Tibial artery (tissue), 4 donors: ENCODE measurements at places on chromosomes 16 and 17.

DNA sequence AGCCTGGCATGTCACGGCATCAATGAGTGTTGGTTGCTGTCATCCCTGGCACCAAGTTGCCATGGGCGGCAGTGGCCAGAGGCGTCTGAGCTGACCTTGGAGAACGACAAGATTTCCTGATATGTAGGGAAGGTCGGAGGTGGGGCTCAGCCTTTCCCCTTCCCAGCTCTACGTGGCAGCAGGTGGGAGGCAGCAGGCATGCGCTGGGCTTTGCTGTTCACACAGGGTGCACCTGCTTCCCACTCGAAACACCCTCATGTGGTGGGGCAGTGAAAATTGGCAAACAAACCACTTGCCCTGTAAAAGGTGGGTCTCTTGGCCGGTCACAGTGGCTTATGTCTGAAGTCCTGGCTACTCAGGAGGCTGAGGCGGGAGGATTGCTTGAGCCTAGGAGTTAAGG, 12.3 kb upstream of the TFAP4 start:
- DNase-seq, result no peak

DNA sequence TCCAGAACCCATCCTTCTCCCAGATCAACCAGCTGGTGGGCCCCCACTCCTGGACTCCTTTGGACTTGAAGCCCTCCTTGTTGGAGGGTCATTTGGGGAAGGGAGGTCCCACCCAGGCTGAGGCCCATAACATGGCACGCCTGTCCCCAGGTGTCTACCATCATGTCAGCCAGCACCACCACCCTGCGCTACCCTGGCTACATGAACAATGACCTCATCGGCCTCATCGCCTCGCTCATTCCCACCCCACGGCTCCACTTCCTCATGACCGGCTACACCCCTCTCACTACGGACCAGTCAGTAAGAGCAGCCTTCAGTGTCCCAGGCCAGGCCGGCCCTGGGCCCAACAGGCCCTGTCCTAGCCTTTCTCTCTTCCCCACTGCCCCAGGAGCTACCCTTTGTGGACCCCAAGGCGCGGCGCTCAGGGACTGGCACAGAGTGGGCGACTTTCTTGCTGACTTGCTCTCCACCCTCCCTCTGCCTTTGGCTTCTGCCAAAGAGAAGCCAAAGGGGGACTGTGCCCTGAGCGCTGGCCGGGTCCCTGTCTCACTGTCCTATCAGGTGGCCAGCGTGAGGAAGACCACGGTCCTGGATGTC, 4.3 kb downstream of the TUBG1 start:
- no peak for DNase-seq

- DNase-seq, result no peak
Measured at GRCh38 chr17:51947160-51947735, 211.3 kb downstream of the CA10 start.

GRCh38 chr16:23145608-23146007, 3.6 kb downstream of the USP31 start:
- DNase-seq, result no peak

GRCh38 chr17:50620858-50621257, 13.8 kb upstream of the ABCC3 start:
- DNase-seq, result no peak

DNA sequence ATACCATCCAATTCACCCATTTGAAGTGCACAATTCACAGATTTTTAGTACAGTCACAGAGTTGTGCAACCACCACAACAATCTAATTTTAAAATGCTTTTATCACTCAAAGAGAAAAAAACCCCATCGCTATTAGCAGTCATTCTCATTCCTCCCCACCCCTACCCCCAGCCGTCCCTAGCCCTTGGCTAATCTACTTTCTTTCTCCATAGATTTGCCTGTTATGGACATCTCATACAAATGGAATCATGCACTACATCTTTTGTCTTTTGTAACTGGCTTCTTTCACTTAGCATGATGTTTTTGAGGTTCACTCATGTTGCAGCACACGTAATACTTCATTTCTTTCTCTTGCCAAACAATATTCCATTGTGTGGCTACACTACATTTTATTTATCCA, 20.4 kb downstream of the LYRM9 start:
- no peak for DNase-seq
